ENCODE measurements at places on chromosomes 7 and 10.
A peak's percentile ranks its signal among the peaks of the same experiment; 100 is the strongest.

GRCh38 chr10:71331736-71332135, 12.7 kb downstream of the SLC29A3 start:
- DNase-seq: no peak

- no peak for DNase-seq
Observed at GRCh38 chr7:155372782-155373358, 75.2 kb downstream of the INSIG1 start.

DNA sequence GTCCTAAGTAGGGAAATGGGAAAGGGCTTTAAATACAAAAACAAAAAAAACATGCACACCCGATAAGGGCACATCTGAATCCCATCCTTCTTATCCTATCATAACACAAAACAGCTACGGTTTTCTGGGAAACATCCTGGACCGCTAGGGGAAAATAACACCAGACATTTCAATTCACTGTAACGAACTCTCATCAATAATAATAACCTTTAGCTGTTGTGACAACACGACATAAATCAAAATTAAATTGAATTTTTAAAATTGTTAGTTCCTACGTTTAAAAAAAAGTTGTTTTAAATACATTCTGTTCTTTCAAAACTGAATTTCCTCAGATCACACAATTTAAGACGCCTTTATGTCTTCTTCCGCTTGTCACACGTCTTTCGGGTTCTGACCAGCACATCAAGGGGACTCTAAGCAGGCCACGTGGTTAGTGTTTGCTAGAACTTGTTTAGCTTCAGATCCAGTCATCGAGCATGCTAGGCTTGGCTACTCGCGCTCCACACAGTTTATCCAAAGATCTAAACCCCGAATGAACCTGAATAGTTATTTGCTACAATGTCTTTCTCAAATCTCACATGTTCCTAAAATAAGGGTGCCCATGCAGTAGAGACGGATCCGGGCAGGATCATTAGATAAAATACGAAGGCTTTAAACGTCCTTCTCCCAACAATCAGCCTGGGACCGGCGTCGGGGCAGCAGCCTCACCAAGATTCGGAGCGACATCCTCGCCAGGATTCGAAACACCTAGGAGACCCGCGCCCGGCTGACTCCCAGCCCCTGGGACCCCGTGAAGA, 839 bp downstream of the IKZF5 start:
- peak; percentile 85 for DNase-seq

DNA sequence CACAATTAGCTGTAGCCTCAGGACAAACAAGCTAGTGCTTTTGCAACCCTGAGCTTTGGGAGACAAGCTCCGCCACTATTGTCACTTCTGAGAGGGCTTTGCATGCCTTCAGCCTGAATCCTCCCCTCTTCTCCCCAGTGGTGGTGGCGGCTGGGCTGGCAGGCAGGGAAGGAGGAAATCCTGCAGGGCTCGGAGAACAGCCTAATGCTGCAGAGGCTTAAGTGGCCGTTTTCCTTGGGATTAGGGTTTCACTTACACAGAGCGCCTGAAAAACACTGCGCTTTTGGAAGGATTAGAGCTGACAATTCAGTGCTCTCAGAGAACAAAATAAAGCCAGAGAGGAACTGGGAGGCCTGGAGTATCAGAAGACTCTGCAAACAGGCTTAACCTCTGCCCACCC, 71.3 kb downstream of the PAX2 start:
- DNase-seq: no peak

- DNase-seq: no peak
Observed at GRCh38 chr10:33780961-33781360, 446.5 kb upstream of the NRP1 start.

Data from Karpas-422 (cell line).